ENCODE measurements at places on chromosomes 11 and 22. TPM values are rescaled to one million over a fixed set of nuclear protein-coding genes. Genes with fewer than 3 reads are reported as not detected.

DNA sequence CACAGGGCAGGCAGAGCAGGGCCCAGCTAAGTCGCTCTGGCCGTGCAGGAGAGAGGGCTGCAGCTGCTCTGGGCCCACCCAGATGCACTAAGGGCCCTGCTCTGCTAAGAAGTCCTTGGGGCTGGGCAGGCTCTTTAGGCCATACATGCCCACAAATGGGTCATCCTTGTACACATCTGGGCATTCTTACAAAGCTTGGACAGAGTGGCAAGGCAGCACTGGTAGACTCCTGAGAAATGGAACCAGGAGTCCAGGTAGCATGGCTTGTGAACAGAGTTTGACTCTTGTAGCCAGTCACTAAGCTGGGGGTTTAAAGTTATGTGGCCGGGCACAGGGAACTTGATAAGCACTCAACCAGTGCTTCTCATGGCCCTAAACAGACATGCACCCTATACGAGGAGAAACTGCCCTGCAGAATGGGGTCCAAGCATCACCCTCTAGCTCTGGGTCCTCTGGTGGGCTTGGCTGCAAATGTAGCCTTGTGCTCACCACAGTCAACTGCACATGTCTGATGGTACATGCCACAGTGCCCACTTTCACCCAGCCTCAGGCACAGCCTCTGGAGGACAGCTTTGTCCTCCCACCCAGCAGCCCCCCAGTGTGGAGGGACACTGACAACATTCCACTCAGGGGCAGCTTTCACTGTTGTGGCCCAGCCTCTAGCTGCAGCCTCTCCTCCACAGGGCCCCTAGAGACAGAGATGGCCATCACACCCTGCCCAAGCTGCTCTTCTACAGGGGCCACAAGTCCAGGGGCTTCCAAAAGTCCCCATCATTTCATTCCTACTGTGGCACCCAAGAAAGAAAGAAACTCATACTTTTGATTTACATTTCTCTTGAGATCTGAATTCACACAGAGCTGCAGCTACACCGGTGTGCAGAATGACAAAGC lies 75.2 kb downstream of the DGCR2 start:
- H3K4me3 ChIP-seq: no peak overlapping the region
- H3K36me3 ChIP-seq: peaks cover 40% of the 10 kb centered on the region
- DNase-seq: no peak
- no peaks in the 10 kb centered on the region for H3K4me1 ChIP-seq
- no peak overlapping the region for H3K27ac ChIP-seq
- no peaks in the 10 kb centered on the region for H3K27me3 ChIP-seq

GRCh38 chr11:7499081-7499480 lies 13.8 kb downstream of the OLFML1 start:
- no peak overlapping the region for H3K27ac ChIP-seq
- H3K4me3 ChIP-seq: no peak overlapping the region

DNA sequence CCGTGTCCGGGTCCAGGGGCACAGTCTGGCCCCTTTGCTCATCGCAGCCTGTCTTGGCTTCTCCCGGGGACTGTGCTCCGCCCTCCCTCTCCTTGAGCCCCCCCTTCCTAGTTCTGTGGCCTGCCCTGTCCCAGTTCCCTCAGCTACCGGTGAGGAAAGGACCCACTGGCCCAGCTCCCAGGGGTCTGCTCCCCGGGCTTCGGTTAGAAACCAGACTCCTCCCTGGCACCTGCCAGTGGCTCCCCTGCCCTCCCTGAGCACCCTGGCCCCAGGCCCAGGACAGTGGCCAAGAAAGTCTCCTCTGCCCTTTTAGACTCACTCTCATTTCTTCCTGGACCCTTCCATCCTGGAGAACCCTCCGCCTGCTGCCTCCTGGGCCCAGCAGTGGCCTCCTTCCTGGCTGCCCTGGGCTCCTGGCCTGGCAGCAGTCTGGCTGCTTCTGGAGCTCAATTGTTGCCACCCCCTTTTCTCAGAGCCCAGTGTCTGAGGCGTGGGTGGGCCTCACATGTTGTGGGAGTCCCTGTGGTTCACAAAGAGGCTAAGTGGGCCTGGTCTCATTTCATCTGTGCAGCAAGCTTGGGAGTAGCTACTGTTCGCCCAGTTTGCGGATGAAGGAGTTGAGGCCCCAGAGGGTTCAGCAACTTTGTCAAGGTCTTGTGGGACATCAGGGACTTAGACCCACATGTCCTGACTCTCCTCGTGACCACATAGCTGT lies 12.6 kb downstream of the PRDM11 start:
- H3K4me1 ChIP-seq: no peaks in the 10 kb centered on the region
- no peak for DNase-seq
- no peak overlapping the region for H3K4me3 ChIP-seq
- no peak overlapping the region for H3K27ac ChIP-seq
- no peaks in the 10 kb centered on the region for H3K36me3 ChIP-seq
- H3K27me3 ChIP-seq: no peaks in the 10 kb centered on the region

DNA sequence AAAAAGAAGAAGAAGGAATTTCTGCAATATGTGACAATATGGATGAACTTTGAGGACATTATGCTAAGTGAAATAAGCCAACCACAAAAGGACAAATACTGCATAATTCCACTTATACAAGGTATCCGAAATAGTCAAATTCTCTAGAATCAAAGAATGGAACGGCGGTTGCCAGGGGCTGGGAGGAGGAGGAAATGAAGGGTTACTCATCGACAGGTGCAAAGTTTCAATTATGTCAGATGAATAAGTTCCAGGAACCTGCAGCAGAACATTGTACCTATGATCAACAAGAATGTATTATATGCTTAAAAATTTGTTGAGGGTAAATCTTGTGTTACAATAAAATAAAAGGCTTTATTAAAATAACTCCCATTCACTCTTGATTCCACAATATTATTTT lies 49.0 kb downstream of the SC5D start:
- no peak overlapping the region for H3K4me3 ChIP-seq
- H3K36me3 ChIP-seq: peaks cover 2% of the 10 kb centered on the region
- DNase-seq: peak; percentile 9
- H3K27me3 ChIP-seq: peaks cover 2% of the 10 kb centered on the region

- H3K27ac ChIP-seq: peak overlapping the region; percentile 19
- DNase-seq: no peak
- peaks cover 4% of the 10 kb centered on the region for H3K36me3 ChIP-seq
- peaks cover 12% of the 10 kb centered on the region for H3K4me1 ChIP-seq
- H3K27me3 ChIP-seq: peaks cover 1% of the 10 kb centered on the region
Observed at GRCh38 chr11:124942466-124943253, 6.8 kb upstream of the HEPACAM start.

DNA sequence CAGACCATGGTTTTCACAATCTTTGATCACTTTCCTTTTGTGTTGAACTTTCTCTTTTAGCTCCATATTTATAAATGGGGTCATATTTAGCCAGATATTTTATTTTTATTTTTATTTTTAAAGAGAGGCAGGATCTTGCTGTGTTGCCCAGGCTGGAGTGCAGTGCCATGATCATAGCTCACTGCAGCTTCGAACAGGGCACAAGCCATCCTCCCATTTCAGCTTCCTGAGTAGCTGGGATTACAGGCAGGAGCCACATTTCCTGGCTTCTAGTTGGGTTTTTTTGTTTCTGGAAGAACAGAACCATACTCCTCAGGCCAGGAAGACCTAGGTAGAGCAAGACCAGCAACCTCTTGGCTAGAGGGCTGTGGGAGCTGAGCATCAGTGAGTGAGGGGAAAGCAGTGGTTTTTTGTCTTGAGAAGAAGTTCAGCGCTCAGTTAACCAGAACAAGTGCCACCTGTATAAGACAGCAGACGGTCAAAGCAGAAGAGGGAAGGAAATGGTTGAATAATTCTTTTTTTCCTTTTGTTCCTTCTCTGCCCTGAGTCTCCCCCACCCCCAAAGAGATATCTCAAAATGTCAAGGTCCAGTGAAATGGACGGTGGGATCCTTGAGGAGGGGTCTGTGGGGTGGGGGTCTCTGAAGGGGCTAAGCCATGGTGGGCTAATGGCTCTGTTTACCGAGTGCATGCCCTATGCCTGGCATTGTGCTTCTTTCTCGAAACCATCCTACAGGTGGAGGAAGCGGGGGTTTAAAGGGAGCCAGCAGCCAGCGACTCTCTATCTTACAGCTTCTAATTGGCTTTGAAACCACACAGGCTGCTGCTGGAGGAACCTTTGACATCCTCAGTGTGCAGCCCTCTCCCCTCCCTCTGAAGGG lies 63.0 kb downstream of the PTPRJ start:
- peaks cover 75% of the 10 kb centered on the region for H3K4me1 ChIP-seq
- no peaks in the 10 kb centered on the region for H3K27me3 ChIP-seq
- peak; percentile 59 for DNase-seq

GRCh38 chr11:29676993-29677392 lies 339.8 kb downstream of the KCNA4 start:
- no peak for DNase-seq
- no peaks in the 10 kb centered on the region for H3K27me3 ChIP-seq
- no peak overlapping the region for H3K4me3 ChIP-seq
- no peaks in the 10 kb centered on the region for H3K36me3 ChIP-seq
- H3K27ac ChIP-seq: no peak overlapping the region

DNA sequence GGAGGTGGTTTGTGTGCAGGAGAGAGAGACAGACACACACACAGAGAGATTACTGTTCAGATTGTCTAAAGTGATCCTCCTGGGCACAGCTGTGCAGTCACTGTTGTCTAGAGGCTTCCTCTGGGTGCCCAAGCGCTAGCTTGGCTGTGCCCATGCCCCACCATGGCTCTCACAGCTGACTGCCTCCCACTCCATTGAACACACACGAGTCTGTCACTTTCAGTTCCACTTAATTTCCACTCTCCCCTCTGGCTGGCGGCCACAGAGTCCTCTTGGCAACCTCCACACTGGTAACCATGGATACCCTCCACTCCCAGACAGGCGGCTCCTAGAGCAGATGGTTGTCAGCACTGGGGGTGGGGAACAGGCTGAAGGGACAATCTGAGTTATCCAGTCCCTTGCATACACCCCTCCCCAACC lies 29.1 kb downstream of the MAP6 start:
- no peak overlapping the region for H3K27ac ChIP-seq
- no peaks in the 10 kb centered on the region for H3K4me1 ChIP-seq
- no peak overlapping the region for H3K4me3 ChIP-seq
- no peaks in the 10 kb centered on the region for H3K36me3 ChIP-seq
- DNase-seq: no peak

DNA sequence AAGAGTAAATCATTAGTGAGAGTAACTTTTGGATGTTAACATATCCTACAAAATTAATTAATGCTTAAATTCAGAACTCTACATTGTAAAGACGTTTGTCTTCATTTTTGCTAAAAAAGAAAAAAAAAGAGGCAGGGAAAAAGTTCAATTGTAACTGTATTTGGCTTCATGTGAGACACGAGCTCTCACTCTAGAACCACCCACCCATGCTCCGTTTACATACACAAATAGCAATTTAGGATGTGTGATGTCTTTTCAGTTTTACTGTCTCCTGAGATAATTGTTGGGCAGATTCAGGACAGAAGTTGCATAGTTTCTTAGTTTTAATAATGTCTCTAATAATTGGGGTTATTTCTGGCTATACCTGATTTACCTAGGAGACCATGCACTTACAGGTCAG lies 248.6 kb downstream of the AASDHPPT start:
- no peaks in the 10 kb centered on the region for H3K27me3 ChIP-seq
- no peak overlapping the region for H3K4me3 ChIP-seq
- H3K4me1 ChIP-seq: no peaks in the 10 kb centered on the region
- no peak overlapping the region for H3K27ac ChIP-seq

DNA sequence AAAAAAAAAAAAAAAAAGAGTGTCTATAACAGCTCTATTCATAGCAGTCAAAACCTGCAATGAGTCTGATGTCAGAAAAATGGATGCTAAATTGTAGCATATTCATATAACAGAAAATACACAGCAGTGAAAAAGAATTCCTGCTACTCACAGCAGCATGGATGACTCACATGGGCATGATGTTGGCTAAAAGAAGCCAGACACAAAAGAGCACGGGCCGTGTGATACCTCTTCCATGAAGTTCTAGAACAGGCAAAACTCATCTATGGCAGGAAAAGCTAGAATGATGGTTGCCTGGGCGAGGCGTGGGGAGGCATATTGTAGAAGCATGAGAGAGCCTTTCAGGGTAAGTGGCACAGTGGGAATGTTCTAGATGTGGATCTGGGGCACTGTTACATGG lies 18.9 kb downstream of the PLAAT3 start:
- peaks cover 2% of the 10 kb centered on the region for H3K4me1 ChIP-seq
- no peak overlapping the region for H3K4me3 ChIP-seq
- no peaks in the 10 kb centered on the region for H3K27me3 ChIP-seq
- H3K36me3 ChIP-seq: no peaks in the 10 kb centered on the region

- DNase-seq: no peak
- peaks cover 17% of the 10 kb centered on the region for H3K27me3 ChIP-seq
- no peaks in the 10 kb centered on the region for H3K4me1 ChIP-seq
Observed at GRCh38 chr11:32288276-32288675, 147.1 kb downstream of the WT1 start.

DNA sequence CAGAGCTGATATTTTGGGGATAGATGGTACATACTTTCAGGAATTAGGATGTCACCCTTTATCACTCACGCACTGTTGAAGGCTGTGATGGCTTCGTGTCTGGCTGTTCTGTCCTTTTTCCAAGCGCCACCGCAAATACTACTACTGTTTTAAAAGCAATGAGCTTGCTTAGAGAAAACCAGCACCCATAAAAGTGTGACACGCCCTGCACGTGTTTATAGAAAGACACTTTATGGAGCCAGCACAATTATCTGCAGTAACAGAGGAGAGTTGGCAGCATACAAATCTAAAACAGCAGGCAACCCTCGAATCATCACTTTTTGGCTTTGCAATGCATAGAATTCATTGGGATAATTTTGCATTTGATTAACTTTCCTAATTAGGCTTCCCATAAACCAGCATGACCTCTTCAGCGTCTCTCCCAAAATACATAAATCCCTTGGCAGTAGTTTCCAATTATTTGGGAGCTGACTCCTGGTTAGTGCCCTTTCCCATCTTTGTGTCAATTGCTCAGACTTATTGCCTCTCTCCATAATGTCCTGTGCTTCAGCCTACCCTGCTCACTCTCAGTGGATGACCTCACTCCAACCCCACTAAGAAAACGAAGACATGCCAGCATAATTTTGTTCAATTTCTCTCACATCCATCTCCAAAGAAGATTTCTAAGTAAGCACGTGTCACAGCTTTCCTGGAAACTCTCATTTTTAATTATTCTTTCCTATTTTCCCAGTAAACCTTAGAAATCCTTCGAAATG lies 118.7 kb upstream of the LARGE1 start:
- no peak overlapping the region for H3K27ac ChIP-seq
- no peaks in the 10 kb centered on the region for H3K27me3 ChIP-seq
- no peak for DNase-seq
- H3K4me1 ChIP-seq: no peaks in the 10 kb centered on the region

DNA sequence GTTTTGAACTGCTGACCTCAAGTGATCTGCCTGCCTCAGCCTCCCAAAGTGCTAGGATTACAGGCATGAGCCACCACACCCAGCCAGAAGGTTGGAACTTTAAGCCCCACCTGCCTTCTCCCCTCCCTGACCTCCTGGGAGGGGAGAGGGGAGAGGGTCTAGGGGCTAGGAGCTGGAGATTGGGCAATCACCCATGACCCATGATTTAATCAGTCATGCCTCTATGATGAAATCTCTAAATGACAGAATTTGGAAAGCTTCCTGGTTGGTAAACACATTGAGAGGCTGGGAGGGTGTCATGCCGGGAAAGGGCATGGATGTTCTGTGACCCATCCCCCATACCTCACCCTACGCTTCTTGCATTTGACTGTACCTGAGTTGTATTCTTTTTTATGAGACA lies 17.1 kb upstream of the TFIP11 start:
- no peaks in the 10 kb centered on the region for H3K27me3 ChIP-seq
- no peak overlapping the region for H3K27ac ChIP-seq
- H3K4me1 ChIP-seq: peaks cover 4% of the 10 kb centered on the region
- no peak for DNase-seq

Gene MRGPRX4
- total RNA-seq: not detected

Gene NXPE1
- not detected for total RNA-seq

Gene CYP2D6
- total RNA-seq: 5.0 TPM

Gene SLC29A2
- 8.3 TPM for total RNA-seq

Gene MFRP
- not detected for total RNA-seq

Gene MMP11
- total RNA-seq: 0.50 TPM

Gene TMPRSS5
- 0.52 TPM for total RNA-seq

Gene MCHR1
- not detected for total RNA-seq

Data from activated CD4-positive, alpha-beta T cell treated with anti-CD3 and anti-CD28 coated beads, Interleukin-2, amount 10 ng/mL, durations not matched to agents 7 days and 5 days (primary cell).